Pancreas (tissue), 10 donors: ENCODE measurements at places on chromosomes 5 and 9. TPM values are rescaled to one million over a fixed set of nuclear protein-coding genes. Genes with fewer than 3 reads are reported as not detected.

DNA sequence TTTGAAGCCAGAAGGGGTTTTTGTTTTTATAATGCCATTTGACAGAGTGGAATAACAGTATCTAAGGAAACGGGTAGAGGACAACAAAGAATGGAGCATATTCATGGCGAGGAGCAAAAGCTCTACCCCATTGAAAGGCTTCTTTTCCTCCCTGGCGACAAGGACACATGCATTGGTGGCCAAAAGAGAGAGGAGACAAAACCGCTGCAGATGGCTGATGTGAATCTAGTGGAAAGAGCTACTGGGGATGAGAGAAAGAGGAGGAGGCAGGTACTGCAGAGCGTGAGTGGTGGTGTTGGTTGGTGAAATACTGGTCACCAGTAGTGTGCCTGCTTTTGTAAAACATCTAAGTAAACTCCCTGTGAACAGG, 491 bp downstream of the APC start:
- H3K27me3 ChIP-seq: no peaks in the 10 kb centered on the region
- H3K27ac ChIP-seq: no peak overlapping the region
- H3K36me3 ChIP-seq: no peaks in the 10 kb centered on the region
- peaks cover 8% of the 10 kb centered on the region for H3K4me1 ChIP-seq
- DNase-seq: no peak
- peak overlapping the region; percentile 29 for H3K4me3 ChIP-seq

- no peaks in the 10 kb centered on the region for H3K27me3 ChIP-seq
- no peak overlapping the region for H3K27ac ChIP-seq
- H3K4me1 ChIP-seq: no peaks in the 10 kb centered on the region
- no peak overlapping the region for H3K4me3 ChIP-seq
Measured at GRCh38 chr5:133245191-133246052, 193.6 kb downstream of the HSPA4 start.

- peaks cover 21% of the 10 kb centered on the region for H3K4me1 ChIP-seq
- no peak overlapping the region for H3K4me3 ChIP-seq
- H3K36me3 ChIP-seq: no peaks in the 10 kb centered on the region
- peak overlapping the region; percentile 95 for H3K27ac ChIP-seq
- DNase-seq: no peak
Measured at GRCh38 chr9:129332581-129332980, 154.5 kb upstream of the IER5L start.

Gene PCDHGC4
- total RNA-seq: 1.1 TPM

DNA sequence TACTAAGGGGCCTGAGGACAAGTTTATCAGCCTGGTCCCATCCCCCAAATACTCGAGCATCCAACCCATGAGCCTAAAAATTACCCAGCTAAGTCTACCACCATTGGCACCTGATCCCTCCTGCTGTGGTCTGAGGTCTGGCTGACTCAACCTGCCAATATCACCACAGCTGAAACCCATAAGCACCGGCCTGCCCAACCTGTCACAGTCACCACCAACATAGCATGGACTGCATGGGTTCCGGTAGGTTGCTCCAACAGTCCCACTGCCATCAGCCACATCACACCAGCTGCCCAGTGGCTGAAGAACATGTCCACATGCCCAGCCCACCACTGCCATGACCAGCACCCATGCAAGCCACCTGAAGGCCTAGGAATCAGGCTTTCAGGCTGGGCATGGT, 495.0 kb downstream of the PRELID2 start:
- H3K4me1 ChIP-seq: no peaks in the 10 kb centered on the region
- no peak for DNase-seq
- no peaks in the 10 kb centered on the region for H3K36me3 ChIP-seq
